ENCODE measurements at places on chromosomes 6 and 20.

DNA sequence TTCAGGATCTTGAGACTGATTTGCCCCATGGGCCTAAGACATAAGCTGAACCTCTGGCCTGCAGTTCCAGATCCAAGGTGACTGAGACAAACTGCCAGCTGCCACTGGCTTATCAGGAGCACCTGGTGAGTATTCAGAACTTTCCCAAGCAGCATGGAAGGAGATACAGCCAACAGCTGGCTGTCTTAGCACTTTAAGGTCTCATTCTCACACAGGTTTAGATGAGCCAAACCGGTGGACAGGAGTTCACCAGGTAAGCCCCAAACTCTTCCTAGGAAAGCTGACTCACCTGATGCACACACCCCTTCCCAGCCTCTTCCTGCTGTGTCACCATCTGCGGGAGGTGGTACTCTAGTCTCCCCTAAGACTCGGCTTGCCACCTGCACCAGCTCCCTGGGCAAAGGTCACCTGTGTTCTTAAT is at the start of gene BANF2:
BANF2 (plus strand) TSS at position 36 of the 421 bp plus-strand sequence. CDS start 25,060 bp downstream, outside the sequence.
- no peak for DNase-seq

GRCh38 chr6:88166493-88167351 is 575 bp upstream of the CNR1 start:
- no peak for DNase-seq

GRCh38 chr6:56729719-56730118 is 87.0 kb upstream of the DST start:
- DNase-seq: no peak

DNA sequence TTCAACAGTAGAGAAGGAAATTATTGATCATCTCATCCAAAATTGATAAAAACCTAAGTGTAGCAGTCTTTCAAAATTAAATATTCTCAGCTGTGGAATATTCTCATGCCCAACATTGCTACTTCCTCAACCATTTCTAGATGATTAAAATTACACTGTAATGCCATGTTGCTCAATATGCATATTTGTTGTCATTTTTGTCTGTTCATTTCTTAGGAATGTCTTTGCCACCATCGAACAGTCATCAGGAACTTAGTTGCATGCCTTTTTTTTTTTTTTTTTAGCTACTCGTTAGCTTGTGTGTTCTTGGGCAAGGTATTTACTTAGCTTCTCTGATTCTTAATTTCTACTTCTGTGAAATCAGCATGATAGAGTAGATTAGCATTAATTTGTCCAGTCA is 188.6 kb downstream of the DTNBP1 start:
- no peak for DNase-seq

DNA sequence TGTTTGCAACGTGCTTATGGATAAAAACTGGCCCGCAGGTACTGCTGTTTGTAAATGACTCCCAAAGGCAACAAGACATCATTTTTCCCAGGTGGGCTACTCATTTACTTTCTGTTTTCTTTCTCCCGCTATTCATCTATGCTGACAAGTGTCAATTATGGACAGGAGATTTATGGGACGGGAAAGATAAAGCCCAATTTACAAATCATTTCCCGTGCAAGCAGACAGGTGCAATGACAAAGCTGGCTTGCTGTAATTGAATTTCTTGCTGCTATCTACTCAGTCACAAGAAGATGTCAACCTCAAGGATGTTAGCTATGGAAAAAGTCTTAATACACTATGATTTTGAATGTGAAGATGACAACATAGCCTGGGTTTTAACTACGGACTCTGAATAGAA is 125.5 kb downstream of the EPHA7 start:
- DNase-seq: no peak

DNA sequence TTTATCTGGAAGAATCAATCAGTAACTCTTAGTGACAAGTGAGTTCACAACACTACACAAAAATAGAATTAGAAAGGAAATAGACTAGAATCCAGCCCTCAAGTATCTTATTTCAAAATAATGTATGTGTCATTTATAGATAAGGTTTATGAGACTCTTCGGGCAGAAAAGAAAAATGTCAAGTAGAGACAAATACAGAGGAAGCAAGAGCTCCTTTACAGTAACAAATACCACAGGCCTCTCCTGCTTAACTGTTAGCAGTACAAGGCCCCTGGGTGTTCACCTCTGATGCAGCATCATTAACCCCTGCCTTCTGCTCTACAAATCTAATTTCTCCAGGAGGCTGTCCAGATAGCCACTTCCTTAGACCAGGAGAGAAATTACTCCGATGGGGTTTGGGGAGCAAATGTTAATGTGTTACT is 76.7 kb downstream of the UBE3D start:
- no peak for DNase-seq

- no peak for DNase-seq
Measured at GRCh38 chr20:53639647-53640440, 46.2 kb upstream of the ZNF217 start.

- no peak for DNase-seq
Measured at GRCh38 chr6:96184798-96185197, 169.0 kb downstream of the FUT9 start.

DNA sequence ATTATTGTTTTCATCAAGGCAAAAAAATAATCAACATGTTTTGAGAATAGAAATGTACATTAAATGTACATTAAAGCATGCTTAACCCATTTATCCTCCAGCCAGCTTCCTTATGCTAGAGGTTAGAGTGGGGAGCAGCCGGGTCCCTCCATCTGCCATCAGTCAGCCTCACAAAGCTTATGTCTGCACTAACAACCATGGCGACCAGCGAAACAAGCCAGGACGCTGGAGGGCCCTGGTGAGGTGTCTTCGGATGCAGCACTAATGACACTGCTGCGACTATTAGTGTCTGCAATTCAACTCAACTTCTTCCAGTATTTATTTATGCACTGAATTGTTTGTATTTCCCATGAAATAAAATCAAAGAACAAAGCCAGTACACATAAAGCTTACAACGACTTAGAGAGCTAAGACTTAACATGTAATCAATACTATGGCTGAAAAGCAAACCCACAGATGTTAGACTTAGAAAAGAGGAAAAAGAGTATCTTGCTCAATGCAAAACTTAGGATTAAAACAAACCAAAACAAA is 6.8 kb downstream of the CLDN20 start:
- no peak for DNase-seq

GRCh38 chr20:50188879-50189680 is 1.6 kb upstream of the CEBPB start:
- DNase-seq: no peak

DNA sequence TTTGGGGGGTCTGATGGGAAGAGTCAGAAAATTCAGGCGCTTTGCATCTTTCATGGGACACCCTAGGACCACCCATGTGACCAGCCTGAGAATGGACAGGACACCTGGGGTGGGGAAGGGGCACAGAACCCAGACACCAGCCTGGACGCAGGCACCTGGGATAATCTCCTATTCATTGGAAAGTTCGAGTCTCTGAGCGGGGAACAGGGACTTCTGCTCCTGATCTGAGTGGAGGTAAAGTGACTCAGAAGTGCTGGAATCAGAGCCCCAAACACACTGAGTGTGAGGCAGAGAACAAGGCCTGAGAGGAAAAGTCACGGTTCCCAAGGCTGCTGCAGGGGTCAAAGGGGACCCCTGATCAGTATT is 1.4 kb downstream of the HLA-B start:
- DNase-seq: no peak

DNA sequence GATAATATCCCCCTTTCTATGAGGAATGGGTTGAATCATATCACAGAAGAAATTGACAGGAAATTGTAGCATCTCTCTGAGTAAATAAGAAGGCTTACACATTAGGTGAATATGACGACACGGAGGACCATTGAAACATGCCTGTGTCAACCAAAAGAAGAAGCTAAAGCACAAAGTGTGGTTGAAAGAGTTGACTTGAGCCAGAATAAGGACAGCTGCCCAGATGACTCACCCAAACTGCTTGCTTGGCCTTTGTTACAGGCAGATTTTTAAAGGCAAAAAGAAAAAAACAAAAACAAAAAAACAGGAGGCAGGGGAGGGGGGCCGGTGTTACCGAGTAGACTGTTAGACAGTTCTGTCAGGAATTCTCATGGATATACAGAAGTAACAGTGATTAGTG is 129.8 kb upstream of the EDN1 start:
- DNase-seq: no peak

GRCh38 chr6:14871221-14871620 is 374.6 kb upstream of the JARID2 start:
- DNase-seq: no peak

GRCh38 chr20:48186447-48186846 is 401.2 kb upstream of the SULF2 start:
- DNase-seq: no peak

DNA sequence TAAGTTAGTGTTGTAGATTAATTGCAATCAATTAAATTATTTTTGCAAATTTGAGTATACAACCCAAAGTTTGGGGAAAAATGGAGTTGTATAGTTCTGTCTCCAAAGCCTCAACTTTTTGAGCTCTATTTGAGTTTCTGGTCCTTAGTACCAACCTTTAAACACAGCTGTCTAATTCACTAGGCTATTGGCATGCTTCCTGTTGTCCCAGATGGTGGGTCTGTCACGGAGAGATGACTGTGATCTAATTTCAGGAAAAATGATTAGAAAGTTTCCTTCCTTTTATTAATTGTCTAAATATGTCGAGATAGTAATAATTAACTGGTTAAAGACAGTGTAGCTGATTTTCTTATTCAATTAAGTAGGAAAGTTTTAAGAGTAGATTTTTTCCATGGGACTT is 109.6 kb downstream of the SCAF8 start:
- no peak for DNase-seq

- DNase-seq: no peak
Measured at GRCh38 chr6:72262254-72262653, 359.6 kb upstream of the KCNQ5 start.

- DNase-seq: peak; percentile 88
Measured at GRCh38 chr6:150004783-150005717, 20.3 kb downstream of the RAET1L start.

DNA sequence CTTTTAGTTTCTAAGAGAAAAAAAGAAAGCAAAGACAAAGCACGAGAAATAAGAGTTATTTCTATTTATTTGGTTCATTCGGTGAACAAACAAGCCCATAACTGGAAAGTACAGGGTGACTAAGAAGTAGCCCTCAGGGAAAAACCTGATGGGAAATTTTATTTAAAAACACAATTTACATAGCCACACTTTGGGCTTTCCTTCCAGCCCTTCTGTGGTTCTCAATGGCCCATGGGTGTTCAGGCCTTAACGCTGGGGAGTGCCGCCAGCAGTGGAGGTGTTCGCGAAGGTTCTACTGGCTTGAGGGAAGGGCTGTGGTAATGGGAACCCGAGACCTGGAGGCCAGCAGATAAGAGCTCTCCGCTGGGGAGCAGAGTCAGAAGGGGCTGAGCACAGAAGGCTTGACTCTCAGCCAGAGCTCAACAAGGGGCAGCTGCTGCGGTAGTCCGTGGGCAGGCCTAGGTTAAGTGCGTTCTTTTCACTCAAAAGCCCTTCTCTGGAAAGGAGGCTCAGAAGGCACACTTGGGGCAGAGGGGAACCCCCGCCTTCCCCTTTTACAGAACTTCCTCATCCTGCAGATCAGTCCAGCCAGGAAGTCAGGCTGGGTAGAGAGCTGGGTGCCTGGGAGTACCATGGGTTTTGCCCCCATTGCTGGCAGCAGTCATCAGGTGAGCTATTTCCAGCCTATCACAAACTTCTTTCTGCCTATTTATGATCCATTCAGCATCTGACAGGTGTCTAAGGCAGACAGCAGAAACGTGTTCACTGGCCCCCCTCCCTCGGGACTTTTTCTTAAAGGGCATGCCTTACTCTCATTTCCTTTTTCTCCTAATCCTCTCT is 8.8 kb upstream of the CD83 start:
- DNase-seq: no peak

DNA sequence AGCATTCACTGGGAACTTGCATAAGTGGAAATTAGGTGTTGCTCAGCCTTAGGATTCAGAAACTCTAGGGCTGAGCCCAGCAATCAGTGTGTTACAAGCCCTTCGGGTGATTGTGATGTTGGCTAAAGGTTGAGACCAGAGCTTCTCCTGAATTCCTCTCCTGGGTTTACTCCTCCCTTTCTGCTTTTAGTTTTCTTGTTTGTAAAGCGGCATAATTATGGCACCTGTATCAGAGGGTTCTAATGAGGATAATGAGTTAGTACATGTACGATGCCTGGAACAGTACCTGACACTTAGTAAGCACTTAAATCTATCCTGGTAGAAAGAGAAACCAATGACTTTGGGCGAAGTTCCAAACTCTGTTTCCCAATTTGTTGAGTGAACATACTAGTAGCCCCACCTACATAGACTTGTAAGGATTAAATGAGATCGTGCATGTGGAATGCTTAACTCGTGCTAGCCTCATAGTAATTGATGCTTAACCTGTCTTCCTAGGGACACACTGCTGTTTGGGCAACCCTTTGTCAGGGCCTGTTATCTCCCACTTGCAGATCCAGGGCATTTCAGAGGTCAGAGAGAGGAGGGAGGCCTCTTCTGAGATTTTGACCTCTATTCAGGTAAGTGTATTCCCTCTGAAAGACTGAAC is 932 bp upstream of the EZR start:
- no peak for DNase-seq

DNA sequence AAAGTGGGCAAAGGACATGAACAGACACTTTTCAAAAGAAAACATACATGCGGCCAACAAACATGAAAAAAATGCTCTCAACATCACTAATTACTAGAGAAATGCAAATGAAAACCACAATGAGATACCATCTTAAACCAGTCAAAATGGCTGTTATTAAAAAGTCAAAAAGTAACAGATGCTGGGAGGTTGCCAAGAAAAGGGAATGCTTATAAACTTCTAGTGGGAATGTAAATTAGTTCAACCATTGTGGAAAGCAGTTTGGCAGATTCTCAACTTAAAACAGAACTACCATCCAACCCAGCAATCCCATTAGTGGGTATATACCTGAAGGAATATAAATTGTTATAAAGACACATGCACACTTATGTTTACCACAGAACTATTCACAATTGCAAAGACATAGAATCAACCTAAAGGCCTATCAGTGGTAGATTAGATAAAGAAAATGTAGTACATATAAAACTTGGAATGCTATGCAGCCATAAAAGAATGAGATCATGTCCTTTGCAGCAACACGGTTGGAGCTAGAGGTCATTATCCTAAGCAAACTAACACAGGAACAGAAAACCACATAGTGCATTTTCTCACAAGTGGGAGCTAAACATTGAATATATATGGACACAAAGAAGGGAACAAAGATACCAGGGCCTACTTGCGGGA is 16.3 kb downstream of the CENPQ start:
- no peak for DNase-seq

- DNase-seq: no peak
Measured at GRCh38 chr20:25723975-25724374, 27.3 kb upstream of the ZNF337 start.

- no peak for DNase-seq
Measured at GRCh38 chr6:123956492-123957139, 153.0 kb downstream of the NKAIN2 start.

Measured in T-helper 2 cell (primary cell).